Suppressor macrophage treated with lipopolysaccharide for 4 hours (primary cell): ENCODE measurements at places on chromosomes 13 and 19.

- DNase-seq = peak; percentile 4
Measured at GRCh38 chr13:73765651-73766384, 368.4 kb downstream of the KLF12 start.

- DNase-seq = peak; percentile 49
Measured at GRCh38 chr19:48480558-48481500, 11.7 kb downstream of the CYTH2 start.

DNA sequence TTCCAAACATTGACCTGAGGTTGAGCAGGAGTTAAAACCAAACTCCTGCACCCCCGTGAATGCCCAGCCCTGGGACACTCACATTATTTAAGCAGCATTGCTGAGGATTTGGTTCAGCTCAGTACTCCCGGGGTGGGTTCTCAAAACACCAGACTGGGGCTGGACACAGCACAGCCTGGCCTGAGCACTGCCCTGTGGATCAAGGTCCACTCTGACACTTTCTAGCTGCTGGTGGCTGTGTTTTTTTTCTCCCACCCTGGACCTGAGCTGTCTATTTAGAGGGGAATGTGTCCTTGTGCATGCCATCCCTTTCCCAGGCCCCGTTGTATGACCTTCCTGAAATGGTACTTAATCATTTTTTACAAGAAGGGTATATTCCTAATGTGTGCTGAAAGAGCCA, 94.7 kb upstream of the GJB6 start:
- DNase-seq = no peak

GRCh38 chr19:5064896-5065295, 96.0 kb downstream of the KDM4B start:
- DNase-seq = no peak

GRCh38 chr13:77511552-77511951, 24.0 kb upstream of the SCEL start:
- no peak for DNase-seq

- peak; percentile 96 for DNase-seq
Measured at GRCh38 chr19:45515081-45515624, 7.9 kb downstream of the VASP start.

DNA sequence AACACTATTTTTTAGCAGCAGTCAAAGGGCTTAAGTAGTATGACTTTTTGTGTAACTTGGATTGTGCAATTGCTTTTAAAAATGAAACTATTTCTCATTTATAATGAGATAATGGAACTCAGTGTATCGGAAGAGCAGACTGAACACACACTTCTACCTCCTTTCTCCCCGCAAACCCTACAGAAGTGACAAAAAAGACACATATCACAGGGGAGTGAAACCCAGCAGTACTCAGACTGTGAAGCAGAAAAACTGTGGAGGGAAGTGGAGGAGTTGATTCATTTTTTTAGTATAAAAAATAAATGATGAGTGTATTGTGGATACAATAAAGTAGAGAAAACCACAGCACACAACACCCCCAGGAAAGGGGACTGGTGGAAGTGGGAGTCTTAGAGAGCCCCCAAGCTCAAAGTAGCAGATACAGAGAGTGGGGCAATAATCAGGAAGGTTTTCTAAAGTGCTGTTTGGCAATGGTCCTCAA, 9.7 kb downstream of the LPAR6 start:
- peak; percentile 81 for DNase-seq

DNA sequence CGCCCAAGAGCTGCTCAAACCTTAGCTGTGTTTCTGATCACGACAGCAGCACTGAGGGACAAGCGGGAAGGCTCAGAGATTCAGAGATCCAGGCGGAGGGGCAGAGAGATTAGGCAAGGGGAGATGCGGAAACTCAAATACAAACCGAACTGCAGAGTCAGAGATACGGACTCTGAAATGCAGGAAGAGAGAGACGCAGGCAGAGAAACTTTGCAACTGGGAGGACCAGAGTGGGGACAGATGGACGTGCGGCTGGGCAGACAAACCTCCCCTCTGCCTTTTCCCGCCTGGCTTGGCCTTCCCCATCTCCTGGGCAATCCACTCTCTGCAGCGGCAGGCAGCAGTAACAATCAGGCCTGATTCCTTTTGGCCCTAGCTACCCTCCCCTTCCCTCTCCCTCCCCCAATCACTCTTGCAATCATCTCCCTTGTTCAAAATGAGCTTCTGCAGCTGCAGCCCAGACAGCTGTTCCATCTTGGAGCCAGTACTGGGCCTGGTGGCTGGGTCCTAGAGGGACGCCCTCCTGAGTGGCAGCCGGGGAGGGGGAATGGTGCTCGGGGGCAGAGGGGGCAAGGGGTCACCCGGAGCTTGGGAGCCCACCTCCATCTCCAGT, 29.7 kb downstream of the OLFM2 start:
- DNase-seq = no peak

GRCh38 chr13:76715075-76715474, 171.1 kb downstream of the KCTD12 start:
- no peak for DNase-seq

GRCh38 chr13:99577934-99578917, 77.0 kb downstream of the TM9SF2 start:
- no peak for DNase-seq

DNA sequence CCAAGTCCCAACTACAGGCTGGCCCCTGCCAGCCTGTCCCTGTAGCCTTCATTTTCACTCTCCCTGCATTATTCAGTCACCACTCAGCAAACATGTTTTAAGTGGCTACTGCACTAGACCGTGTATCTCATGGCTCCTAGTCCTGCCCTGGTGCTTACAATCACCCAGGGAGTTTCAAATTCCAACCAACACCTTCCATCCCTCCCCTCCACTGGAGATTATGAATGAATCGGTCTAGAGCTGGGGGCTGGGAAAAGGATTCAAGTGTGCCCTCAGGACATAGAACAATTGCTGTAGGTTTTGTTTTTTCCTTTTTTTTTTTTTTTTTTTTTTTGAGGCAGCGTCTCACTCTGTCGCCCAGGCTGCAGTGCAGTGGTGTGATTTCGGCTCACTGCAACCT, 15.0 kb upstream of the TNFAIP8L1 start:
- no peak for DNase-seq

DNA sequence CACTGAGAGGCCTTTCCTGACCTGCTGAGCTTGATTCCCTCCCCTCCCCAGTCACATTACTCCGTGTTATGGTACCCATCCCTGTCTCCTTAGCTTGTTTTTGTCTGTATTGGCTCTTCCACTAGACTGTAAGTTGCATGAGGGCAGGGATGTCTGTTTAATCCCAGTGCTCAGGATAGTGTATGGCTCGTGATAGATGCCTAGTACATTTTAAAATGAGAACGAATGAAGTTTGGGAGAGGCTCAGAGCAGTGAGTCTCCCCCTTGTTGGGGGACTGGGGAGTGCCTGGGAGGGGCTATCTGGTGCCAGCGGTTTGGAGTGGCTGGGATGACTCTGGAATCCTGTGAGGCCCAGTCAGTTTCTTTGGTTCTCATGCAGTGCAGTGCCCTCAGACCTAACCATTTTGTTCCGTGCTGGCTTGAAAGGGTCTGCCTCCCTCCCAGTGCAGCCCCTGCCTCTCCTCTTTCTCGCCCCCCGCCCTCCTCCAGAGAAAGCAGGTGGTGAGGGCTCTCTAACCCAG, 35.5 kb downstream of the ACTN4 start:
- no peak for DNase-seq

DNA sequence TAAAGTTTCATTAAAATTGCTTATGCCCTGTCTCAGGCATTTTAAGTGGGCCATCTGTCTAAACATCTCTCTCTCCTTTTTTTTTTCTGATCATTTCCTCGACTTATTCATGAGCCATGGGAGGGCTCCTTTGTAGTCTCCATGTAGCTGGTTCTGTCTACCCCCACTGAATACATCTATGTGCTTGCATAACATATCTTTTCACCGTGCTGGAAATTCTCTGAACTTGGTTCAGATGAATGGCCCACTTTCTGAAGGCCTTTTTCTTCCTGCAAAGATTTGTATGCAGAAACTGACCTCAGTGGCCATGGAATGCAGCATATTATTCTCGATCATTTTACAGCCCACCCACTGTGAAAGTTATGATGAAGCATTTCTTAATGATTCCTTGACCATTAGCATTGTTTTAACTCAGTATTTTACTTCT, 225.3 kb downstream of the GGACT start:
- no peak for DNase-seq

DNA sequence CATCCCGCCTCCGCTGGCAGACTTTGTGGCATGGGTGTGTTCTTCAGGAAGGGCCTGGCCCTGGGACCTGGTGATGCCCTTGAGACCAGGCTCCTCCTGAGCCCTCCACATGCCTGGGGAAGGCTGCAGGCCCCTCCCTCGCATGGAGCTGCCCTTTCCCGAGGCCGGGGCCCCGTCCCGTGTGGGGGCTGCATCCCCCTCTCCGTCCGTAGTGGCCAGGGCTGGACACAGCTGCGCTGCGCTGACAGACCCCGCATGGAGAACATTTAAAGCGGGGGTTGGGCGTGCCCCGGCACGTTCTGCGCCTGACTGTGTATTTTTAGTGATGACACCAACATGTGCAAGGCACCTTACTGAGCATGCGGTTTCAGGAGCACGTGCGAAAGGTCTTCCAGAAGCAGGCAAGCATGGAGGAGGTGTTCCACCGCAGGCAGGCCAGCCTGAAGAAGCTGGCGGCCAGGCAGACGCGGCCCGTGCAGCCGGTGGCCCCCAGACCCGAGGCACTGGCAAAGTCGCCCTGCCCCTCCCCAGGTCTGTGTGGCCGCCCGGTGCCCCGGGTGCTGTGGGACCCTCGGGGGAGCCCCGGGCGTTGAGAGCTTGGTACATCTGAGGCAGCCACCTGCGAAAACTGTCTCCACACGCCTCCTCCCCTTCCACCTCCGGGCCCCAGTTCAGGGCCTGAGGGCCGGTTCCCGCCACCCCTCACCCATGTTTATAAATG, 28.8 kb upstream of the F7 start:
- no peak for DNase-seq

GRCh38 chr13:47114030-47114429, 217.2 kb upstream of the HTR2A start:
- DNase-seq = peak; percentile 3

GRCh38 chr13:39961036-39961435, 305.6 kb downstream of the COG6 start:
- no peak for DNase-seq
